Airway epithelial cell (primary cell): ENCODE measurements at places on chromosomes 7 and 10. TPM values are rescaled to one million over a fixed set of nuclear protein-coding genes. Genes with fewer than 3 reads are reported as not detected.

The RHEB gene
- 65.0 and 71.4 TPM in 2 replicates for total RNA-seq

The CALML3 gene
- 7.7 and 9.0 TPM in 2 replicates for total RNA-seq

The KDM7A gene
- total RNA-seq, result 5.5 and 7.3 TPM in 2 replicates

The PRPS1L1 gene
- total RNA-seq, result not detected in 2 replicates

The CLDN3 gene
- total RNA-seq, result 0.28 TPM in 1 of 2 replicates, not detected in the other

The R3HCC1L gene
- 6.0 and 10.2 TPM in 2 replicates for total RNA-seq

The SNX10 gene
- total RNA-seq, result 1.6 and 1.9 TPM in 2 replicates

The SFRP5 gene
- not detected in 2 replicates for total RNA-seq

The CPXM2 gene
- total RNA-seq, result not detected in 2 replicates

The KNDC1 gene
- total RNA-seq, result 0.09 TPM in 1 of 2 replicates, not detected in the other

The SLC13A1 gene
- not detected in 2 replicates for total RNA-seq

The ATOH7 gene
- not detected in 2 replicates for total RNA-seq

The TMEM229A gene
- total RNA-seq, result not detected in 2 replicates

The SPDYE16 gene
- total RNA-seq, result 0.05 TPM in 1 of 2 replicates, not detected in the other

The TFEC gene
- total RNA-seq, result not detected in 2 replicates

The NME8 gene
- total RNA-seq, result 0.07 TPM in 1 of 2 replicates, not detected in the other

The SPDYE11 gene
- total RNA-seq, result not detected in 2 replicates

The HOXA4 gene
- not detected in 2 replicates for total RNA-seq

The MYL7 gene
- total RNA-seq, result 0.51 TPM in 1 of 2 replicates, not detected in the other

The ENTPD1 gene
- total RNA-seq, result not detected in 2 replicates

The GIGYF1 gene
- total RNA-seq, result 7.4 and 9.7 TPM in 2 replicates

The TAS2R40 gene
- not detected in 2 replicates for total RNA-seq

The CPEB3 gene
- total RNA-seq, result 0.51 and 1.1 TPM in 2 replicates

The TMEM236 gene
- total RNA-seq, result 0.07 TPM in 1 of 2 replicates, not detected in the other

The ASZ1 gene
- total RNA-seq, result not detected in 2 replicates

The UNCX gene
- total RNA-seq, result not detected in 2 replicates

The DNAAF5 gene
- 57.6 and 65.0 TPM in 2 replicates for total RNA-seq

The MPP7 gene
- 10.3 and 12.1 TPM in 2 replicates for total RNA-seq

The CFAP70 gene
- 0.33 and 0.42 TPM in 2 replicates for total RNA-seq

The IKZF1 gene
- not detected in 2 replicates for total RNA-seq

The MEST gene
- total RNA-seq, result 44.7 and 50.3 TPM in 2 replicates

The C7orf25 gene
- 3.1 and 7.5 TPM in 2 replicates for total RNA-seq

The ABCB4 gene
- not detected in 2 replicates for total RNA-seq

The LBX1 gene
- not detected in 2 replicates for total RNA-seq

The BTBD16 gene
- total RNA-seq, result 0.14 and 0.42 TPM in 2 replicates

The ADAM12 gene
- 0.09 and 0.14 TPM in 2 replicates for total RNA-seq

The PHKG1 gene
- total RNA-seq, result 0.07 TPM in 1 of 2 replicates, not detected in the other

The EN2 gene
- not detected in 2 replicates for total RNA-seq

The CNPY1 gene
- total RNA-seq, result not detected in 2 replicates

The SPDYE1 gene
- total RNA-seq, result not detected in 2 replicates

The BLNK gene
- 8.6 and 14.8 TPM in 2 replicates for total RNA-seq

The PIP gene
- total RNA-seq, result not detected in 2 replicates

The ADARB2 gene
- total RNA-seq, result not detected in 2 replicates
